ENCODE measurements at places on chromosomes 7 and 10. TPM values are rescaled to one million over a fixed set of nuclear protein-coding genes. Genes with fewer than 3 reads are reported as not detected.

DNA sequence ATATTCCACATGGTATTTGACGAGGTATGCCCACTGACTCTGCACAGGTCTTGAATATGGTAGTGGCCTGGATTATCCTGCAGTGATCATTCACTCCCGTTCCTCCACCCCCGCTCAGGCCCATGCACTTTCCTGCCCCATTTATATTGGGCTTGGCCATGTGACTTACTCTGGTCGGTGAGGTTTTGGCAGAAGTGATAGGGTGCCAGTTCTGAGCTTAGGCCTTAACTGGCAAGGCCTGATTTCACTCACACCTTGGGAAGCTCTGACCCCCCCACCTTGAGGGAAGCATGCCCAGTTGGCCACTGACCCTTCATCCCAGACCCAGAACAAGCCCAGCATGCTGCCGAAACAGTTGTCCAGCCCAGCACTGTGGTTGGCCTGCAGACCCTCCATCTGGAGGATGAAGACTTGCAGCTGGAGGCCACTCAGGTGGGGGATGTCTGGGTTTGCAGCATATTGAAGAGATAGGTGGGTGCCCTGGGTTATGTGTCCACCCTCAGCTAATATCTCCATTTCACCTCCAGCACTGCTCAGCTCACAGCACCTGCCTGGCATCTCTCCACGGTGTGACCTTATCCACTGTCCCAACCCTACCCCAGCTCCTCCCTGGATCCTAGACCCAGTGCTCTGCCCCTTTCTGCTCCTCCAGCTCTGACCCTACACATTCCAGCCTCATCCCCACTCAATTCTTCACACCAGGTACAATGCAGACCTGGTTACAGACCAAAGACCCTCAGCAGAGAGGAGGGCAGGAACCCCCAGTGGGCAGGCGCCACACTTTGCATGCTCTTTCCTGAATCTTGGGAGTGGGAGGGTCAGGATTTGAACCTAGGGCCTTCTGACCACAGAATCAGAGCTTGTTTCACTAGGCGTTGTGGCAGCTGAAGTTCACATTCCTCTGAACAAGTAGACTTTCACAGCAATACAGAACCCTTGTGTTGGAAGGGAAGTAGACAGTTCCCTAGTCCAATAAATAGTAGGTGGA lies 138.1 kb upstream of the CHST15 start:
- DNase-seq: no peak

The CYP26C1 gene
- 0.21 TPM for total RNA-seq

DNA sequence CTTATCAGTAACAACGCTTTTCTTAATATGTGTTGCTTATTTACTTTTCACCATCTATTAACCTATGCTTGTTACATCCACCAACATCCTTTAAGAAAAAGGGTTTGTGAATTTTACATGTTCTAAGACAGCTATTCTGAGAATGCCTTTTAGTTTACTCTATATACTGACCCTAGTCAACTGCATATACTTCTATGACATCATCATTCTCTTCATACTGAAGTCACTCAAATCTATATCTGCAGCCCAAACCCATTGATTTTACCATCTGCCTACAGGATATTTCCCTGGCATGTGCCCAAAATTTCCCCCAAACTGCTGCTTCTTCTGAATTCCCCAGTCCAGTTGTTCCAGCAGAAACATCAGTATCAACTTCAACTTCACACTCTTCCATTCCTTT lies 94.6 kb upstream of the FAM204A start:
- DNase-seq: no peak

DNA sequence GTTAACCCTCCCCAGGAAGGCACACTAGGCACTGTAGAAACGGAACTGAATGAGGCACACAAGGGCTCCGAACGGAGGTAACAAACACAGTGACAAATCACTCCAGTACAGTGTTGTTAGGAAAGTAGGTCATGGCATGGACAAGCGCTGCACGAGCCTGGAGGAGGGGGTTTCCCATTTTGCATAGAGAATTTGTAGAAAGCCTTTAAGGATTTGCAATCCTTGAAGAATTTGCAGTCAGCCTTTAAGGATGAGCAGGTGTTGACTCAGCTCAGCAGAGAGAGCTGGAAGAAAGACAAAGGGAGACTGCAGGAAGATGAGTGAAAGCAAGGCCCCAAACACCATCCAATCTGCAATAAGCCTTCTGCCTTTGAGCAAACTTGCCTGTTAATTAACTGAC lies 51.1 kb upstream of the PPP1R3C start:
- DNase-seq: no peak

The SH2D4B gene
- total RNA-seq: 0.23 TPM

The ADAM22 gene
- 1.5 TPM for total RNA-seq

DNA sequence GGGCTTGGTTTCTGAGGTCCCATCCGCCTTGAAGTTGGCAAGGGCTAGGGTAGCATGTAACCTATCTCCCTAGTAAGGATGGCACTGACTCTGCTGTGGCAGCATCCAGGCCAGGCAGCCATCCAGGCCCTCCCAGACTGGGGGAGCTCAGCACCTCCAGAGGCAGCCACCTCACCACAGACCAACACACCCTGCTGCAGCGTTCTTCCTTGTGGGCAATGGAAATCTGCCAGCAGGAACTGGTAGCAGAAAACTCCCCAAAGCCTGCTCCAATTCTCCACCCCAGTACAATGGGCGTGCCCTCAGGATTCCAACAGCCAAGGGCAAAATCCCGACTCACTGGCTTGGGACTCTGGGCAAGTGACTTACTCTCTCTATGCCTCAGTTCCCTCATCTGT lies 27.5 kb downstream of the DLG5 start:
- no peak for DNase-seq

DNA sequence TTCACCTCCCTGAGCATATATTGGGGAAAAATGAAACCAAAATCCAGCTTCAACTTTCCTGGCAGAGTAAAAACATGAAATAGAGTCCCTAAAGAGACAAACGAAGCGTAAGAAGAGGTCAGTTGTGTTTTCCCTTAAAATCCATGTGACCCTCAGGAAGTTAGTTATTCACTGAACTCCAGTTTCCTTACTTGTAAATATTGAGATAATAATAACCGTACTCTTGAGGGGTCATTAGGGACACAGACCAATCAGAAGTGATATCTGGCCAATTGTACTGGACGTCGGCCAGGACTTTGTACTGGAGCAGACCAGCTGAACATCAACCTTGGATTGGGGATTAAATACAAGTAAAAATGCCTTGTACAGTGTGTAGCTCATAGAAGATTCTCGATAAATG lies 167.0 kb downstream of the GATA3 start:
- no peak for DNase-seq

The DPP6 gene
- 0.30 TPM for total RNA-seq

The EN2 gene
- 0.56 TPM for total RNA-seq

- no peak for DNase-seq
Observed at GRCh38 chr10:23975431-23975830, 233.5 kb upstream of the KIAA1217 start.

GRCh38 chr10:20768843-20769242 lies 128.3 kb downstream of the NEBL start:
- DNase-seq: no peak

- DNase-seq: no peak
Observed at GRCh38 chr7:47239931-47240421, 341.9 kb downstream of the TNS3 start.

GRCh38 chr10:99809931-99810615 lies 27.6 kb downstream of the ABCC2 start:
- DNase-seq: no peak

DNA sequence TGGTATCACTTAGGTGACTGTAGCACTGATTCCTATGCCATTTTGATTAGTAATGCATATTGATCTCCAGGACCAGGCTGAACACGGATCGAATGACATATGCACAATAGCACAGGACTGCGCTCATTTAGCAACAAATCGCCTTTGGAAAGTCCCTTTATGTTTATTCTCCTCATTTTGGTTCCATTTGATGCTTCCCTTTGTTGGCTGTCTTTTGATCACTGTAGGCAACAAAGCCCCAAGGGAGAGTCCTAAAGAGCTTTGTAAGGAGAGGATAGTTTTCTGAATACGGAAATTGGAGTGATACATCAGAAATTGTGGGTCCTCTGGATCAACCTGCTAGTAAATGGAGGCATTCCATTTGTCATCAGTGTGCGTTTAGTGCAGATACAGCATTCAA lies 1111.4 kb downstream of the SORCS1 start:
- DNase-seq: no peak

DNA sequence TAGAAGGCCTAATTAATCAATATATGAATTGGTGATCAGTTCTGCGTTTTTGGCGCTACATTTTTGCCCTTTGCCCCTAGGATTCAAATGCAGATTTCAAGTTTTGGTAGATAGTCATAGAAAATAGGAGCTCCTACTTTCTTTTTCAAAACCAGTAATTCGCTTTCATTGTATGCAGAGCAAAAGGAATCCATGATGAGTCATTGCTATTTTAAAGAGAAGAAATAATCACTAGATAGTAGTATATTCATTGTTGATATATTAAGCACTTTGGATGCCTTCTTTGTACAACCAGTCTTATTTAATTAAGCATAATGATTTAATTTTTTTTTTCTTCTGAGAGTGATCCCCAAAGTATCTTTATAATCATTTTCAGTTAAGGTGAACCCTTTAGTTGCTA lies 50.3 kb downstream of the CSTF2T start:
- no peak for DNase-seq

- DNase-seq: no peak
Observed at GRCh38 chr7:45910855-45911254, 10.2 kb downstream of the IGFBP3 start.

- peak; percentile 54 for DNase-seq
Observed at GRCh38 chr10:86295791-86296190, 70.8 kb downstream of the GRID1 start.

DNA sequence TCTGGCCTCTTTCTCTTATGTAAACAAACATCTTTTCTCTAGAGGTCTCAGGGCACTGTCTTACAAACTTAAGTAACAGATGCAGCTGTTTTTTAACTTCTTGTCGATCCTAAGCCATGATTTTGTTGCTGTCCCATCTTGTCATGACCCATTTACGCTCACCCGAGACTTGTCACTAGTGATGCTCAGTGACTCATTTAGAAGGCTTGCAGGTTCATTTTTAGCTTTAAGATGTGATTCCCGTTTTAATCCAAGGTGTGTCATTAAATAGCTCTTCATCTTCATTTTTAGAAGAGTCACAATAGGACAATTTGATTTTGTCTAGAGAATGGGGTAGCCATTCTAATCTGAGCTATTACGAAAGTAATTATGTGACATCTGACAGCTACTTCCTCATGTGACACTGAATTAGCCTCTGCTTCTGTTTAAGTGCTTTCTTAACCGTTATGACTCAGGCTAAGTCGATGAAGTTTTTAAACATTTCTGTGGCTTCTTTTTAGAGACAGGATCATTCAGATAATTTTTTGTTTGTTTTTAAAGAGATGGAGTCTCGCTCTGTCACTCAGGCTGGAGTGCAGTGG lies 42.7 kb downstream of the SPDYE5 start:
- DNase-seq: no peak

- no peak for DNase-seq
Observed at GRCh38 chr7:55127135-55127551, 108.3 kb downstream of the EGFR start.

- DNase-seq: no peak
Observed at GRCh38 chr7:41544241-41544640, 158.6 kb downstream of the INHBA start.

GRCh38 chr10:79407811-79408795 lies 37.3 kb downstream of the ZCCHC24 start:
- peak; percentile 79 for DNase-seq

DNA sequence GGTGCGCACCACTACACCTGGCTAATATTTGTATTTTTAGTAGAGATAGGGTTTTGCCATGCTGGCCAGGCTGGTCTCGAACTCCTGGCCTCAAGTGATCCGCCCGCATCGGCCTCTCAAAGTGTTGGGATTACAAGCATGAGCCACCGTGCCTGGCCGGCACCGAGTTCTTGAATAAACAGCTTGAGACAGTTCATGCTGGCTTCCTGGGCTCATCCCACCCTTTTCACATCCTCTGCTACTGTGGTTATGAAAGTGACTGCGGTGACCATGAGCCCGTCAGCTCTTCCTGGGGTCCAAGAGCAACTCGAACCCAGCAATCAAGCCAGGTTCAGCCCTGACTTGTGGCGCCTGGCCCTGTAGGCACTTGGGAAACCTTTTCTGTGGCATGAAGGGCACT lies 38.7 kb downstream of the HIP1 start:
- no peak for DNase-seq

DNA sequence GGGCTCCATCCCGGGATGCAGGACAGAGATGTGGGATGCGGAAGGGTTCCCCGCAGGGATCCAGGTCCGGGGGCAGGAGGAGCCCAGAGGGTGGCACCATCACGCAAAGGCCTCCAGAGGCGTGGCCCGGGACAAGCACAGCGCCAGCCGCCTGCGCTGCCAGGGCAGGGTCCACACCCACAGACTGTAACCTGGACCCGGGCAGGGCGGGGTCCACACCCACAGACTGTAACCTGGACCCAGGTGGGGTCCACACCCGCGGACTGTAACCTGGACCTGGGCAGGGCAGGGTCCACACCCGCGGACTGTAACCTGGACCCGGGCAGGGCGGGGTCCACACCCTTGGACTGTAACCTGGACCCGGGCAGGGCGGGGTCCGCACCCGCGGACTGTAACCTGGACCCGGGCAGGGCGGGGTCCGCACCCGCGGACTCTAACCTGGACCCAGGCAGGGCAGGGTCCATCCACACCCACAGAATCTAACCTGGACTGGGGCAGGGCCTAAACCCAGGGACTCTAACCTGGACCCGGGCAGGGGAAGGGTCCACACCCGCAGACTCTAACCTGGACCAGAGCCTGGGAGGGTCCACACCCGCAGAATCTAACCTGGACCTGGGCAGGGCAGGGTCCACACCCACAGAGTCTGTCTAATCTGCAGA lies 37.5 kb upstream of the SUN1 start:
- DNase-seq: no peak

GRCh38 chr7:816751-817671 lies 15.3 kb upstream of the SUN1 start:
- no peak for DNase-seq

GRCh38 chr7:96727534-96728088 lies 18.0 kb upstream of the SEM1 start:
- DNase-seq: no peak

The FZD8 gene
- total RNA-seq: 6.8 TPM

DNA sequence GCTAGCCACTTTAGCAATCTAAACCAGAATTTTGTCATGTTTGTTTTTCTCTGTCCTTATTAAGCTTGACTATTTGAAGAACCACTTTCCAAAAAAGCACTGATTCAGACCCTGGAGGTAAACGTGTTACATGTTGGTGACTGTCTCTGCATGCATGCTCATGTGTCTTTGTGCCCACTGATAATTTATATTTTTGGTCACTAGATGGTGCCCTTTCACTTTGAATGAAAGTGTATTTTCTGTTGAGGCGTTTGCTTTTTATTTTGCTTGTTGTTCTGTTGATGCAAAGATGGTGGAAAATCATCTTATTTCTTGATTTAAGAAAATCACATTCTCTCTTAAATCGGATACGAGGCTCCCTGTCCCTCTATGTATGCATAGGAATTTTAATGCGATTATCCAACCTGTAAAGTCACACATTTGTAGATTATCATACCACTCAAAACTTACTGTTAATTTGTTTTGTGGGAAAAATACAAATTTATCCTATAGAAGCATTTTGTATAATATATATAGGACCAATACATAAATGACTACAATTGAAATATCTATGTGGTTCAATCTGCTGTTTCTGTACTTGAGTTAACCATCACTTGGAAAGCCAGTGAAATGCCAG lies 269.3 kb downstream of the BICC1 start:
- DNase-seq: no peak

GRCh38 chr10:34993782-34994181 lies 96.4 kb downstream of the CUL2 start:
- DNase-seq: no peak

GRCh38 chr10:105698592-105698991 lies 1057.5 kb downstream of the SORCS3 start:
- DNase-seq: no peak

The EPO gene
- not detected for total RNA-seq

The CALML3 gene
- total RNA-seq: 87.1 TPM

The FAM25C gene
- total RNA-seq: 201 TPM

Data from suprapubic skin (tissue), 4 donors.